ENCODE measurements at places on chromosomes 6 and 20.

DNA sequence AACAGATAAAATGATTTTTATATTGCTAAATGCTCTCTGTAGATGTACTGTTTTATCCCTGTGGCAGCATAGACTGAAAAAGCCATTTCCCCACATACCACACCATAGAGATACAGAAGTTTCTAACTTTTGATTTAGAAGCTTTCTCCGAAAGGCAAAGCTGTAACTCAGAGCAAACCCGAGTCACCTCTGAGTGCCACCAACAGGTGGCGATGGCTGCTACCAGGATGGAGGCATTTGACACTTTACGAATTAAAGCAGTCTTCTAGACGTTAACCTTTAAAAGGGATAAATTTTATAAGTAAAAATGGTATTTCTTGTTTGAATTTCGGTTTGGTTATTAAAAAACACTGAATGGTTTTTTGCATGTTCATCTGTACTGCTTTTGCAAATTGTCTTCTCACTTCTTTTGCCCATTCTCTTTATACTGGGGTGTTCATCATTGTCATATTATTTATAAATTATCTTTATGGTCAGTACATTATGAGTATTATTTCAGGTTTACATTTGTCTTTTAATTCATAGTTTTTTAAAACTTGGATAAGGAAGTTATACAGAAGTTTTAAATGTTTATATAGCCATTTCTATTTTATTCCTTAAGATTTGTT lies 201.0 kb upstream of the CEP162 start:
- DNase-seq, result peak; percentile 67

- DNase-seq, result no peak
These were observed 729.2 kb downstream of the DHX35 start for GRCh38 chr20:39691151-39691862.

- no peak for DNase-seq
These were observed 16.8 kb downstream of the SFT2D1 start for GRCh38 chr6:166325383-166326042.

GRCh38 chr20:11271920-11272594 lies 598.3 kb upstream of the JAG1 start:
- no peak for DNase-seq

DNA sequence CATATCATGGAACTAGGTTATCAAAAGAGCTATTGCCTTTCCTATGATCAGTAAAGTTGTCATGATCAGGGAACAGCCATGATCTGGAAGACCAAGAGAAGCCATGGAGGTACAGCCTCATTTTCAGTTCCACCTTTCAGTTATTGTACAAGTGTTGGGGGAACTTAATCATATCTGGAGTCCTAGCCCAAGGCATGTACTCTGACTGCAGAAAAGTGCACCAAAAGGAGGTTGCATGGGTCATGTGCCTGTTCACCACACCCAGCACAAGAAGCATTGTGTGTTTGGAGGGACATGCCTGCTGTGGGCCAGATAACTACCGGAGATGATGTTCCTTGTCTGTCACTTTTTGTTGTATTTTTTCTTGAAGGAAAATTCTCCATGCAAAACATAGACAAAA lies 185.8 kb upstream of the MAN1A1 start:
- no peak for DNase-seq

DNA sequence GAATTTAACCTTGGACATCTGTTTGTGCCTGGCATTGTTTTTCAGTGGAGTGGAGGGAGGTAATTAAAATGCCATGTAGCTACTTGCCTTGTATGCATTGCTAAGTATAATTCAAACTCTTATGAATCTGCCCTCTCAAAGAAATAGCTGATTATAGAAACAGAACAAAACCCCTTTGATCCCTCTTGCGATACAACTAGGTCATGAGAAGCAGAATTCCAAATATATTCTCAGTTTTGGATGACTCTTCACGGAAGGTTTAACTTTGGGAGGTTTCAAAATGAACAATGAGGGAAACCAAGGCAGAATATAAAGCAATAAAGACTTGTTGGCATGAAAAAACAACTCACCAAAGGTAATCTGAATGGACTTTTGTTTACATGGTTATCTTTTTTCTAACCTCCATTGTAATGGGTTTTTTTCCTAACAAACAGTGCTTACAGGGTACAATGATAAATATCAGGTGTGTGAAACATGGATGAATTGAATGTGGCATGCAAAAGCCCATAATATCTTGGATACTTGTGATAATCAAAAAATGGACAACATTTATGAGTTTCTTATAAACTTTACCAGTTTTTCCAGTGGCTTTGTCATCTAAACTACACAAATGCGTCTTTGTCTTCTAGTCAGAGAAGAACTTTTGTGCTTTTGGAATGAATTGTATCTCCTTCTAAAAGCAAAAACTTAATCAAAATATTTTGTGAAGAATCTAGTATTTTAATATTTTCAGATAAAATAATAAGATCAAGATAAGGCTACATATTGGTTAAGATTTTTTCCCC lies 15.7 kb upstream of the HEY2 start:
- no peak for DNase-seq

DNA sequence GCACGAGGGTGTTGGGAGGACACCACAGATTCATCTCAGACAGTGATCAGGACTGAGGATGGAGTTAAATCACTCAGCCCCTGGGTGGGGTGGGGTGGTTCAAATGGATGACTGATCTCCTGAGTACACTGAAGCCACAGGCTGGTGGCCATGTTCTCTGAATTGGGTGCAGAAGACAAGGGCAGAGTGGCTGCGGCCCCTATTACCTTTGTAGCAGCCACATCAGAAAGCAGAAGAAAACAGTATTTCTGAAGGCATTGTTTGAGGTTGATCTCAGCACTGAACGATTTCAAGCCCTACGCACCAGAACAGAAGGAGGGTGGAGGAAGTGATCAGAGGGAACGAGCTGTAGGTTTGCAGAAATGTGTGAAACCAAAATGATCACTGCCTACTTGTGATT lies 71.6 kb downstream of the SH3BGRL2 start:
- DNase-seq, result no peak

GRCh38 chr6:106529438-106529837 lies 99.9 kb downstream of the RTN4IP1 start:
- no peak for DNase-seq

GRCh38 chr20:50517817-50518154 lies 7.6 kb downstream of the PTPN1 start:
- DNase-seq, result no peak

GRCh38 chr6:111759836-111760785 lies 113.1 kb downstream of the FYN start:
- DNase-seq, result peak; percentile 58

GRCh38 chr6:21984135-21984534 lies 312.7 kb downstream of the PRL start:
- no peak for DNase-seq

- DNase-seq, result no peak
These were observed 1.4 kb downstream of the STMN3 start for GRCh38 chr20:63651942-63652191.

DNA sequence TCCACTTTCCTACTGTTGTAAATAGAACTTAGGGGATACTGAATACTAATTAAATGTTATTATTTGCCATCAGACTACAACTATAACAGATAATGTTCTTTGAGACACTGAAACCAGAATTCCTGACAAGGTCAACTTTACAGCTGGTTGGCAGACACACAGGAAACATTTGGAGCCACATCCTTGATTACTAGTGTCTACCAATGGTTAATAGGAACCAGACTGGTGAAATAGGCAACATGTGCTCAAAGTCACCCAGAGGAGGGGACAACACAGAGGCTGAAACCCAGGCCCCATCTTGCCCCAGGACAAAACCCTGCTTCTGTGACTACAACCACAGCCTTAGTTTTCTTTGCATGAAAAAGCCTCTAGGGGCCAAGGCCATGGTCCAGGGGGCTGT lies 47.8 kb upstream of the NT5E start:
- DNase-seq, result no peak

DNA sequence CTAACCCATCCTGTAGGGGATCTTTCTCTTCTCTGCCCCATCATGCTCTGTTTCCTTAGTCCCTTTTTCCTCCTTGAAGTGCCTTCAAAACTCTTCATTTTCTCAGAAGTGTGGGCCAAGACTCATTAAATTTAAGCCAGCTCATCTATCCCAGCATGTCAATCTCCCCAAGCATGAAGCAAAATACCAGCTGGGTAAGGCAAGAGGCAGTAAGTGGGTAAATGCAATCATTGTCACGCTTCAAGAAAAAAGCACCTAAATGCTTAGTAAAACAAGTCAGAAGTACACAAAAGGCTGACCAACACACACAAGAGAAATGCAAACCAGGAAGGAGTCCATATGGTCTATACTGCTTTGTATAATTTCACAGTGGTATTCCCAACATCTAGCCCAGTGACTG lies 61.5 kb downstream of the COL12A1 start:
- no peak for DNase-seq

- DNase-seq, result no peak
These were observed 8.5 kb downstream of the IYD start for GRCh38 chr6:150377211-150377781.

DNA sequence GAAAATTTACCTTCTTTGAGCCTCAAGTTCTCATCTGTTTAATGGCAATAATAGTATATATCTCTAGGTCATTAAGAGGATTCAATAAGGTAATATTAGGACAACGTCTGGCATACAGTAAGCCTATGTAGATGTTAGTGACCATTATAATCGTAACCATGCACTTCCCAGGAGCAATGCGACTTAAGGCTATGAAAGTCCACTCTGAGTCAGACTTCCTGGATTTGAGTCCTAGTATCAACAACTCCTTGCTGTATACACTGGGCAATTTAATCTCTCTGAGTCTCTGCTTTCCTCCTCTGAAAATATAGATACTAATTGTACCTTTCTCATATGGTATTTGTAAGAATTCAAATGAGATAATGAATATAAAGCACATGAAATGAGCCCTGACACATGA lies 168.1 kb upstream of the HDDC2 start:
- no peak for DNase-seq

DNA sequence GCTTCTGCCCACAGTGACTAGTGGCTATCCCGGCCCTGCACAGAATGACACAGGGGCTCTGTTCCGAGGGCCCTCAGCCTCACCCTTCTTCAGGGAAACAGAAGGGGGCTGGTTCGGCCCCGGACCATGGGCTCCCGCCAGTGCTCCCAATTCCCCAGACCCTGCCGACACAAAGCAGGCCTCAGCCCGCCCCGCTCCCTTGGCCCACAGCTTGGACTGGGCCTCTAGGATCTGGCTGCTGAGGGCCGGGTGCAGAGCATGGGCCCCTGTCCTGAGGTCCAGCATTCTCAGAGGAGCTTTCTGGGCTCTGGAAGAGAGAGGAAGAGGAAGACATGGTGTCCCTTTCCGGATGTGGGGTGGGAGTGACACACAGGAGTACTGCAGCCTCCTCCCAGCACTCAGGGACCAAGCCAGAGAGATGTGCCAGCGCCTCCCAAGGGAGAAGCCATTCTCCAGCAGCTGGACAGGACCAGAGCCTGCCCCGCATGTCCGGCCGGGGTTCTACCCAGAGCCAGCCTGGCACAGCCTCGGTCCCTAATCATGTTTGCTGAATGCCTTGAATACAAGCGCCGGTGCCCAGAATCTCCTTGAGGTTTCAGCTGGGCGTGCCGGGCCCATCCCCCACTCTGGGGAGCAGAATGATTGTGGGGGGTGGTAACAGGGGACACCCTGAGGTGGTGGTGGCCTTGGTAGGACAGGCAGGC lies 23.9 kb downstream of the C20orf203 start:
- no peak for DNase-seq

- DNase-seq, result no peak
These were observed 290.0 kb downstream of the PACRG start for GRCh38 chr6:163017801-163018200.

DNA sequence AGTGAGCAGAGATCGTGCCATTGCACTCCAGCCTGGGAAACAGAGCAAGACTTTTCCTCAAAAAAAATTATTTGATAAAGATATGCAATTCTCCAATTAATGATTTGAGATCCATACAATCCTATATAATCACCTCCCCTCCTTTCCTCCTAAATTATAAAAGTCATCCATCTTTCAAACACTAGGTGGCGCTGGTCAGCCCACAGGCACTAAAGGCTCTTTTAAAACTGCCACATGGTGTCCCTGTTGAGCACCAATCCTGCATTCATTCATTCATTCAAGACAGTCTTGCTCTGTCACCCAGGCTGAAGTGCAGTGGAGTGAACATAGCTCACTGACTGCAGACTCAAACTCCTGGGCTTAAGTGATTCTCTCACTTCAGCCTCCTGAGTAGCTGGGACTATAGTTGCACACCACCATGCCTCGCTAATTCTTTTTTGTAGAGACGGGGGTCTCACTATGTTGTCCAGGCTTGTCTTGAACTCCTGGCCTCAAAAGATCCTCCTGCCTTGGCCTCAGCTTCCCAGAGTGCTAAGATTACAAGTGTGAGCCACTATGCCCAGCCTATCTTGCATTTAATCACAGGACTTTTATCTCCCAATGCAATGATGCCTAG lies 58.7 kb upstream of the SLC2A12 start:
- DNase-seq, result peak; percentile 73

DNA sequence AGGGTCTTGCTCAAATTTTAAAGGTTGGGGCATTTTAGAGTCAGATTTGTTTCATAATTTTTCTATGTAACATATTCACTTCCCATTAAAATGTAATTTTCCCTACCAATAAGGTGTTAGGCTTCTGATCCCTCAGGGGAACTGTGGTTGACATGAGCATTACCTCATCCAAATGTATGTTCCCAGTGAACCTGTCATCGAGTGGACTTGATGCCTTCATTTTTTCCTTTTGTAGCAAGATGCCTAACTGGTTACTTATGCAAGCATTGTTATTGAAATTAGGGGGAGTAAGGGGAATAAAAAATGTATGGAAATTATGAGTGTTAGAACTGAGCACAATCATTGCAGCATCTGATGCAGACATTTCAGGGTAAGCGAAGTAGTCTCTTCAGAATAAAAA lies 360.5 kb downstream of the BCKDHB start:
- DNase-seq, result no peak

DNA sequence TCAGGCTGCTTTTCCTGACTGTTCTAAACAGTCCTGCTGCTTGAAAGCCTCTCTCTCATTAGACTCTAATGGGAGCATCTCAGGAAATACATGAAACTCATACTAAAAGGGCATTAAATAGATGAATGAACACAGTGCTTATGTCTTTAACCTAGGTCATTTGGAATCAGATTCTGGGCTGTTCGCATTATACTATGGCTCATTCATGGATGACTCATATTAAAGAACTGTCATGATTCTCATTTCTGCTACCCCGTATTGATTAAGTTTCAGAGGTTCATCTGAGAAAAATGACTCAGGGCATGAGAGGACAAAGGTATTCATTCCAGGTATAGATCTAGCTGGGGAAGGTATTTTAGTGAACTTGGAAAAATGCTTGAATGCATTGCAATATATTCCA lies 335.5 kb downstream of the GJA1 start:
- no peak for DNase-seq

All from AG20443 (cell line).